Ammon's horn (tissue), 1 donor: ENCODE measurements at places on chromosomes 2 and 18.

GRCh38 chr2:219404291-219404910, 13.8 kb upstream of the DES start:
- no peak for DNase-seq

DNA sequence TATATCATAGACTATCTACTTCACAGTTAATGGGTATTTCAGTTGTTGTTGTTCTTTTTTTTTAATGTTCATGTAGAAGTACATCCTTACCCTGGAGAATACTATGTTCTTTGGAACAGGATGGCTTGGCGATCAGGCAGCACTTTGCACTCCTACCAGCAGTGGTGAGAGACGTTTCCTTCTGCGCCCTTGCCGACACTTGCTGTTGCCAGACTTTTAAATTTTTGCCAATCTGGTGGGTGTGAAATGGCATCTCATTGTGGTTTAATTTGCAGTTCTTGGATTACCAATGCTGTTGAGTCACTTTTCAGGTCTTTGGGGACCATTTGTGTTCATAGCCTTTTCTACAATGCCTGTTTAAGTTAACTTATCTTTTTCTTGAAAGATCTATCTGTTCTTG, 197.3 kb downstream of the SH3RF3 start:
- no peak for DNase-seq

DNA sequence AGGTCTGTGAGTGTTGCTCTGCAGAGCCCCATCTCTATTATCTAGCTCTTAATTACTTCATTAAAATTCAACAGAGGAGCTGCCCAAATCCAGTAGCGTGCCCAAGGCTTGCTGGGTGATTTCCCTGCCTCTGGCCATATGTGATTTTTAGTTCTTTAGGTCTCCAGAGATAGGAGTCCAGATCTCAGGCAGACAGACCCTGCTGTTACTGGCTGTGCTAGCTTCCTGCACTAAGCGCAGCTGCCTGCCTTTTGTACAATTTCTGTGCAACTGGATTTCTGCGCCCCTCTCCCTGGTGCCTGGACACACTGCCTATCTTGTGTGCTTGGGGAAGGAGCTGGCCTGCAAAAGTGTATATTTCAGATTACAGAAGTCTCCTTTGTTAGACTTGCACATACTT, 136.5 kb downstream of the TDRD15 start:
- no peak for DNase-seq

DNA sequence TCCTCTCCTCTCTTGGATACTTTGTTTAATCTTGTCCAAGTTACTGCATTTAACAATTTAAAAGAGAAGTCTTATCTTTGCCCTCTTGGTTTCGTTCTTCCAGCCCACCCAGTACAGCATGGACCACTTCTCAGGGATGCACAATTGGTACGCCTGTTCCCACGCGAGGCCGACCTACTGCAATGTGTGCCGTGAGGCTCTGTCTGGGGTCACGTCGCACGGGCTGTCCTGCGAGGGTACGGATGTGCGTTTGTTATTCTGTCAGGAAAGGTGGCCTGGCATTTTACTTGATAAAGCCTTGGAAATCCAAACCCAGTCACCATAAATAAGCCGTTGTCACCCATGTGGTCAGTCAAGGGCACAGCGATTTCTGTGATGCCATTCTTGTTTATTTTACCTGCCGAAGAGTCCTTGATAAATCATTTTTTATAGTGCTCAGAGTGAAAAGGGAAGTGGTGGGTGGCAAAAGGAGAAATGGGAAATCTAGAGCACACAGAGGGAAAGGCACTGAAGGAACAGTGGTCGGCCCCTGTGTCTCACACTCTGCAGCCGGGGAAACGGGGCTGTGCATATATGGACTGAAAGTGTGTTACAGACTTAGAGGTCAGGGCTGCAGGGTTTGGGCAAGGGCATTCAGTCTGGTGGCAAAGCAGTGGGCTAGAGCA, 80.5 kb downstream of the DGKD start:
- no peak for DNase-seq

DNA sequence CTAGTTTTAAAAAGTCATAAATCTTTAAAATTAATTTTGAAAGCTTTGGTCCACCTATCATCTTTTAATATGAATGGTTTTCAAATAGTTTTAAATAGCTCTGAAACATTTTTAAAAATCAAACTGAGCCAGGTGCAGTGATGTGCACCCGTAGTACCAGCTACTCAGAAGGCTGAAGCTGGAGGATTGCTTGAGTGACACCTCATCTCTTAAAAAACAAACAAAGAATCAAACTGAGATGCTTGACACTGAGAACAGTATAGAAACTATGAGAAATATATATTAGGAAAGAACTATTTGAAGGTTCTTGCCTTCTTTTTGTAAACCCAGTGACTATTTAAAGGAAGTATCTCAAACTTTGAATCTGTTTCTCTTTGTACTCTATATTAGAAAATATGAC, 67.4 kb downstream of the BARD1 start:
- DNase-seq: no peak

GRCh38 chr2:114543236-114543766, 100.9 kb downstream of the DPP10 start:
- DNase-seq: no peak

- DNase-seq: no peak
These were observed 15.8 kb upstream of the IER3IP1 start for GRCh38 chr18:47191961-47192360.

- no peak for DNase-seq
These were observed 475.6 kb upstream of the TNP1 start for GRCh38 chr2:217335341-217335966.

GRCh38 chr2:216375286-216375685, 3.0 kb upstream of the MARCHF4 start:
- DNase-seq: no peak

- peak; percentile 79 for DNase-seq
These were observed 57.7 kb upstream of the SEMA4C start for GRCh38 chr2:96927405-96928171.

DNA sequence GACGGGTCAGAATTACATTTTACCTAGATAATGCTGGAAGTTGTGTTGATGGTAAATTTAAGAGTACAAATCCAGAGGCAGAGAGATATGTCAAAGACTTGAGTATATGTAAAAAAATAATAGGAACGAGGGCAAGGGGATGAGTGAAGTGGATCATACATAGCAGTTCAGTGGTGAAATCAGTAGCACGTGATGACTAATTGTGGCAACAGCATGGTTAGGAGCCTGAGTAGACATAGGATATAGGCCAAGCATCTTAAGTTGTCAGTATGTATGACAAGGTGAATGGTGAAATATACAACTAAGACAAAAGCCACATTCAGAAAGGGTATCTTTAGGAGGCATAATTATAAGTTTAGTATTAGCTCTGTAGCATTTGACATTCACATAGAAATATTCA, 826.5 kb upstream of the PIK3C3 start:
- DNase-seq: no peak

DNA sequence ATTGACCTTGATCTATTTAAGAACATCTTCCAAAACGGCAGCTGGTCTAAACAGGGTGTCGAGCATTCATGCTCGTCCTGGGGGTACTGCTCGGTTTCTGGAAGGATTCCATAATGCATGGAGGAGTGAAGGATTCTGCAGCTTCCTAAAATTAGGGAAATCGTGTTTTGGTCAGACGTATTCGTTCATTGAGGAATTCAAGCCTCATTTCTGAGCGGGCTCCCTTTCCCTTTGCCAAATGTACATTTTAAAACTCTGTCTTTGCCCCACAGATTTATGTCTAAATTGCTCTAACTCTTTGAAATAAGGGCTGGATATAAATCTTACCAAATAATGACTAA, 144.0 kb downstream of the BCL11A start:
- no peak for DNase-seq

GRCh38 chr2:18834341-18834740, 245.0 kb upstream of the NT5C1B start:
- DNase-seq: no peak

DNA sequence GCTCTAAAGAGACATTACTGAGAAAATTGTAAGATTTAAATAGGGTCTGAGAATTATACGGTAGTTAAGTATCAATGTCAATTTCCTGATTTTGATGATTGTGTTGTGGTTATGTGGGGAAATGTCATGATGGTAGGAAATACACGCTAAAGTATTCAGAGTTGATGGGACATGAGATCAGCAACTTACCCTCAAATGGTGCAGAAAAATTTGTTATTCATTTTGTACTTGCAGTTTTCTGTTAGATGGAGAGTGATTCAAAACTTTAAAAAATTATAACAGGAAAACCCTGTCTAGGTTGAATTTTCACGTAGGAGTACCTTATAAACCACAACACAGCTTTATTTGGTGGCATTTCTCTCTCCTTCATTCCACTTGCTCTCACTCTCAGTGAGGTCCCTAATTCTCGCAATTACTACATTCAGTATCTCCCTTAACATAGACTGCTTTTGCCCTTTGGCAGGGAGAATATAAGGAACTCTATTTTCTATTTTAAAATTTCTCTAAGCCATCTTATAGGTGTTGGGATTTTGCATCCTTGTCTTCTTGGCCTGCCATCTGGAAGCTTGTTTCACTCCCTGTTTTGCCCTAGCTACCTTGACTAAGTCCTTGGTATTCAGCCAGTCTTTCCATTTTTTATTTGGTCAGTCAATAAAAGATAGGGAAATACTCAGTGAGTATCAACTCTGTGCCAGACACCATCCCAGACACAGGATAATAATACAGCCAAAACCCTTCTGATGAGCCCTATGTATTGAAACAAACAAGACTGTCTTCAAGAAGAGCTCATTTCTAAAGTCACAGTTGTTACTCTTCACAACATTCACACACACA, 550.6 kb upstream of the ACVR2A start:
- no peak for DNase-seq

- no peak for DNase-seq
These were observed 65.9 kb downstream of the EIF5B start for GRCh38 chr2:99403084-99403483.

- no peak for DNase-seq
These were observed 343.8 kb downstream of the TXNL1 start for GRCh38 chr18:56294484-56295183.

DNA sequence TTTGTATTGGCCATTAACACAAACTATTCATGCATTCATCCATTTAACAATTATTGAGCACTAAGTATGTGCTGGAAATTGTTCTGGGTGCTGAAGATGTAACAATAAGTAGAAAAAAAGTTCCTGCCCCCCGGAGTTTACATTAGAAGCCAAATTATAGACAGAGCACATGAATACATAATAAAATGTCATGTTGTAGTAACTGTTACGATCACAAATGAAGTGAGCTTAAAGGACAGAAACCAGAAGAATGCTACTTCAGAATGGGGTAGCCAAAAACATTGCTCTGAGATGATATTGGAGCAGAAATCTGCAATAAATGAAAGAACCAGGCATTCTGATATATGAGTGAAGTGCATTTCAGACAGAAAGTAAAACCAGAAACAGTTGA, 256.0 kb upstream of the SETBP1 start:
- no peak for DNase-seq

DNA sequence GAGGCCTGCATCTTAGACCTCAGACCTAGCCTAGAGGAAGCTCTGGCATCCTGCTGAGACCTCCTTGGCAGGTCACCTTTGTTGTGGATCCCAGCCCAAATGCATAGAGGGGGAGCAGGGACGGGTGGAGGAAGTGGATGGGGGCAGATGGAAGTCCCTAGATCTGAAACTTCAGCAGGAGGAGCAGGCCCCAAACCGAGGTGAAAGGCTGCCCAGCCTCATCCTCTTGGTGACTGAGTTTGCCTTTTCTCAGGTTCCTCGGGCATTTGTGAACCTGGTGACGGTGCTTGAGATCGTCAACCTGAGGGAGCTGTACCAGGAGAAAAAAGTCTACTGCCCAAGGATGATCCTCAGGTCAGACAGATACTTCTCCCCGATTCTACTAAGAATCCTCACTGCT, 86.3 kb downstream of the PLB1 start:
- DNase-seq: no peak

DNA sequence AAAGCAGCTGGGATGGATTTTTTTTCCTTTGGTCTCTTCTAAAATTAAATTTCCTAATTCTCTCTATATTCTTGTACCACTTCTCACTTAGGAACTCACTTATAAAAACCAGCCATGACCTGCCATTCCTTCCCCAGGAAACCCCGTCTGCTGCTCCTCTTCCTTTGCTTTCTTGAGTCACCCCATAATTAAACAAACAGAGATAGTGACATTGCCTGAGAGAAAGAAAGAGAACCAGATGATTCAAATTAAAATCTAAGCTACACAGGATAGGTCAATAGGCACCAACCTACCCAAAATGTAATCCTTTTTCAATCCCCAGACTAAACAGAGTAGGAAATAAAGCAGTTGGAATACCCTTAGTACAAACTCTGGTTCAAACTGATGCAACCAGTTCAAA, 9.7 kb downstream of the STK39 start:
- DNase-seq: no peak

DNA sequence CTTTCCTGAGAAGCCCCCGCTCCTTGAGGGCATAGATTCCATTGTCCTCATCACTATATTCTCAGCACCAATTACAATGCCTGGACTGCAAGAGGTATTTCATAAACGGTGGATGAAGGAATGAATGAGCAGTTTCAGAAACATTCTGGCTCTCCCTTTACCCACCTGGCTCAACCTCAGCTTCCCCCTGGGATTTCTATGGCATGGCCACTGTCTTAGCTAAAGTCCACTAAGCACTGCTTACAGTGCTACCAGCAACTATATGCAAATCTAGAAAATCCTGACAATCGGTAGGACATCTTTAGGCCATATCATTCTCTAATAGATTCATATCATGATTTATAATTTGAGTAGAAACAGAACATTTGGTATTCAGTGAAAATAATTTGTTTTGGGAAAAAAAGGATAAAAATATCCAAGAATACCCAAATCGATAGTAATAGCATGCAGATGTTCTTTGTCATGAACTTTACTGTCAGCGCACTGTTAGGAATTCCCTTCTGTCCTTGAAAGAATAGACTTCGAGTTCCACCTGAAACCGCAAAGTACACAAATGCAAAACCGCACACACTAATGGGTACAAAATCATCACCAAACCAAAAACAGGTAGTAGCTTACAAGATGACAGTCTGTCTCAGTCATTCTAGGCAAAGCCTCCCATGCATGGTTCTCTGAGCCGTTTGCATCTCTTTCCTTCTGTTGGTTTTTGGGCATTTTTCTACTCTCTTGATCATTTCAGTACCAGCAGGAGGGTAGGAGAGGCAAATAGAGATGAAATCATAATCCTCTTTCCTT, 303.6 kb upstream of the ID2 start:
- no peak for DNase-seq

- no peak for DNase-seq
These were observed 65.4 kb upstream of the BZW1 start for GRCh38 chr2:200746301-200746700.

DNA sequence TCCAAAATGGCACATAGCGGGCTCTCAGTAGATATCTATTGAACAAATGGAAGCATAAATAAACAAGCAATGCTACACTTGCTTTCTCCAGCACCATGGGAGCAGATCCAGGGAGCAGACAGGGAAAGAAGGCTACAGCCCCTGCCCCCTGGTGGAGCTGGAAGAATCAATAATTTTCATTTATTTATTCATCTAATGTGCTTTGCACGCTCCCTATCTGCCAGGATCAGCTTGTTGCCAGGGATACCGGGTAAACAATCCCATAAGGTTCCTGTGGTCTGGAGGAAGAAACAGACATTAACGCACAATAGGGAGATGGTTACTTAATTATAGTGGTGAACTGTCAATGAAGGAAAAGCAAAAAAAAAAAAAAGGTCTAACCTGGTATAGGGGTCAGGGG, 40.1 kb upstream of the CLASP1 start:
- DNase-seq: peak; percentile 63
